A549 treated with CORT108297 at 1 μM for 4 hours (cell line): ENCODE measurements at places on chromosomes 12 and 14. TPM values are rescaled to one million over a fixed set of nuclear protein-coding genes. Genes with fewer than 3 reads are reported as not detected.

The KCNH3 gene
- total RNA-seq: 1.8 to 2.9 TPM (median 2.8 TPM) in 5 replicates

The KRT73 gene
- total RNA-seq: not detected in 5 replicates

The HSP90B1 gene
- total RNA-seq: 519 to 761 TPM (median 570 TPM) in 5 replicates

The ANP32D gene
- total RNA-seq: not detected in 5 replicates

The POTEM gene
- total RNA-seq: not detected in 5 replicates

The LAG3 gene
- total RNA-seq: 0.65 to 2.0 TPM (median 1.3 TPM) in 5 replicates

The RERG gene
- 0.10 to 0.26 TPM (median 0.22 TPM) in 5 replicates for total RNA-seq

The OLR1 gene
- total RNA-seq: 0.67 to 1.8 TPM (median 1.0 TPM) in 5 replicates

The FAIM2 gene
- total RNA-seq: 0.02 TPM in 1 of 5 replicates, not detected in the others

The GSKIP gene
- total RNA-seq: 16.2 to 23.2 TPM (median 22.4 TPM) in 5 replicates

The CCDC184 gene
- total RNA-seq: 3.1 to 4.2 TPM (median 4.1 TPM) in 5 replicates
